ENCODE measurements at places on chromosomes 6 and 20. TPM values are rescaled to one million over a fixed set of nuclear protein-coding genes. Genes with fewer than 3 reads are reported as not detected.

The CCDC170 gene
- total RNA-seq, result 0.40 TPM

The FAM83C gene
- not detected for total RNA-seq

The SRSF12 gene
- 0.41 TPM for total RNA-seq

The HLA-DRA gene
- 60.4 TPM for total RNA-seq

The RPP21 gene
- 30.0 TPM for total RNA-seq

The LY6G6C gene
- total RNA-seq, result not detected

The SLC22A2 gene
- not detected for total RNA-seq

DNA sequence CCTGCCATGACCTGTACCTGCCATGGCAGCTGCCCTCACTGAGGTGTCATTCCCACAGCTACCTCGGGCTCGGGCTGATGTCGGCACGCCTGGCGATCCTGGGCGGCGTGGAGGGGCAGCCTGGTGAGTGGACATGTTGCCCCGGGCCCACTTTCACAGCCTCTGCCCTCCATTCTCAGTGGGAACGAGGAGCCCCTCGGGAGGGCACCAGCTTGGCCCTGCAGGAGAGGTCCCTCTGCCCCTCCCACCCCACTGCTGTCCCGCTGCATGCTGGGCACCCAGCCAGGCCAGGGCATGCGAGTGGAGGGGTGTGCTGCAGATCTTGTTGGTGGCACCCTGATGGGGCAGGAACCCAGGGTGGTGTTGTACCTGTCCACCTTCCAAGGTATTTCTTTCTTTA is 23.0 kb downstream of the ENTPD6 start:
- no peak for DNase-seq

- DNase-seq, result peak; percentile 93
These were observed at the start of gene SERPINB1 for GRCh38 chr6:2841264-2842138. Gene SERPINB1 (minus strand): TSS chr6:2841863. CDS start chr6:2840586, 1,277 bp downstream.

- DNase-seq, result no peak
These were observed 63.6 kb upstream of the NOX3 start for GRCh38 chr6:155519176-155519738.

GRCh38 chr20:37939701-37940560 is 37.0 kb downstream of the VSTM2L start:
- no peak for DNase-seq

- no peak for DNase-seq
These were observed 2.0 kb downstream of the NNAT start for GRCh38 chr20:37523012-37523391.

DNA sequence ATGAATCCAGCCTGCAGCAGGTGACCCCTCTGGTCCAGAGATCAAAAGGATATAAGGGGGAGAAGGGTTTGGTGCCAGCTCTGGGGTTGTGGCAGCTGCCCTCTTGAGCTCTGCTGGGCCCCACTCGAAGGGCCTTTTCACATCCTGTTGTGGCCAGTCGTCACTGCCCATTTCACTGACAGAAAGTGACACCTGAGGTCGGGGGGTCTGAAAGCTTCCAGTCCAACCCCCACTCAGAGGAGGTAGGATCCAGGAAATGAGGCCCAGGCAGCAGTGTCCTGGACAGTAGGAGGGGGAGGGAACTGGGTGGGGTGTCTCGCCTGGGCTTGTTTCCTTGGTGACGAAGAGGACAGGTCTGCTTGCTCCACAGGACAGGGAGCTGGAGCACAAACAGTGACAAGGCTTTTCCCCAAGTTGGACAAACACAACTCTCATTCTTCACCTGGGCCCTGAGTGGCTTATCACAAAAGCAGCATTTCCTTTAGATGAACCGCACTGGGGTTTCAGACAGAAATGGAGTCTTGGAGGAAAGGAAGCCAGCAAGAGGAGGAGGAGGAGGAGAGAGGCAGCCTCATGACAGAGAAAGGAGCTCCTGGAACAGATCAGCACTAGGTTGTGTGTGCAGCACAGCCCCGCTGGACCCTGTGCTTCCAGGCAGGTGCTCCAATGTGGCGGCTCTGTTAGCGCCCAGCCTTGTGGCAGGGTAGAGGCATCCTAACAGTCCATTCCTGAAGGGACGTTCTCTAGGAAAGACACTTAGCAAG is 11.0 kb downstream of the FRS3 start:
- no peak for DNase-seq

GRCh38 chr6:161815965-161816364 is 542.1 kb upstream of the AGPAT4 start:
- no peak for DNase-seq
